Hematopoietic multipotent progenitor cell treated with erythropoietin and hydrocortisone succinate and interleukin-3 and kit ligand, for 4 days (in vitro differentiated cells): ENCODE measurements at places on chromosomes 3 and 15.

GRCh38 chr15:80679804-80680175, 15.3 kb upstream of the ABHD17C start:
- no peak for DNase-seq

DNA sequence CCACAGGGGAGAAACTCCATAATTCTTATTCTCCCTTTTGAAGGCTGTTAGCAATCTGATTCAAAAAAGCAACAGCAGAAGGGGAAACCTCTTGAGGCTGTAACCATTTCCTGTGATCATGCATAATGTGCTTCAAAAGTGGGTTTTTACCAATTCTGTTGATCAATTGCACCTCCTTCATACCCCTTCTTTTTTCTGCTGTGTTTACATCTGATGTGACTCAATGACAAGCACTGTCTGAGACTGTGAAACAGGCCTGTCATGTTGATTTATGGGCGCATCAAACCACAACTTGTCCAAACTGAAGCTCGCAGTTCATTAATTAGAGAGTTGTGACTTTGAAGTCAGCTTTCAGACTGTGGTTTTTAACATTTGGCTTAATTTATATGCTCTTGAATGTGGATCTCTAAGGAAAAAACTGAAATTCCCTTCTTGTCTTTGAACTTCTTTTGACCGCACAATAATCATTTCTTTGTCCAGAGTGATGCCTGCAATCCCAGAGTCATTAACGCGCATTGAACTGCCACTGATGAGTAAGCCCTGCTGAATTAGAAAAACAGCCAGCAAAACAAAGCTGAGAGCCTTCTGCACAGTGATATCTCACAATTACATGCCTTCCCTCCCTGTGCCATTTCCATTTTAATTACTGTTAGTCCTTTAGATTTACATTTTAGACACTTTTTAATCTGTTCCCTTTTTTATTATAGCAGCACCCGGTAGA, 532.8 kb downstream of the FOXP1 start:
- peak; percentile 78 for DNase-seq

GRCh38 chr3:114308830-114309229, 15.0 kb downstream of the TIGIT start:
- no peak for DNase-seq

DNA sequence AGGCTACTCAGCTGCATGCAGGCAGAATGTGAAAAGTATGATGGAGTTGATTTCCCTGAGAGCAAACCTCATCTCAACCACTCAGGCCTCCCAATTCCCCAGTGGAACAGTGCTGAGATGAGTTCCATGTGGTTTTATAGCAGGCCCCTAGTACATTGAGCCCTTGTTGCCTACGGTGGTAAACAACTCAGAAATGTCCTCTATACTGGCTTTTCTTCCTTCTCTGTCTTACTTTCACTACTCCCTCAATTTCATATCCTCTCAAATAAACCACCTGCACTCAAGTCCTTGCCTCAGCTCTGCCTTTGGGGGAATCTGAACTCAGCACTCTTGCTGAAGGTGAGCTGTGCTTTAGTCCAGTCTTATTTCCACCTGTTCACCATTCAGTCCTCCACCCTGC, 399.9 kb downstream of the PDCD6IP start:
- no peak for DNase-seq

DNA sequence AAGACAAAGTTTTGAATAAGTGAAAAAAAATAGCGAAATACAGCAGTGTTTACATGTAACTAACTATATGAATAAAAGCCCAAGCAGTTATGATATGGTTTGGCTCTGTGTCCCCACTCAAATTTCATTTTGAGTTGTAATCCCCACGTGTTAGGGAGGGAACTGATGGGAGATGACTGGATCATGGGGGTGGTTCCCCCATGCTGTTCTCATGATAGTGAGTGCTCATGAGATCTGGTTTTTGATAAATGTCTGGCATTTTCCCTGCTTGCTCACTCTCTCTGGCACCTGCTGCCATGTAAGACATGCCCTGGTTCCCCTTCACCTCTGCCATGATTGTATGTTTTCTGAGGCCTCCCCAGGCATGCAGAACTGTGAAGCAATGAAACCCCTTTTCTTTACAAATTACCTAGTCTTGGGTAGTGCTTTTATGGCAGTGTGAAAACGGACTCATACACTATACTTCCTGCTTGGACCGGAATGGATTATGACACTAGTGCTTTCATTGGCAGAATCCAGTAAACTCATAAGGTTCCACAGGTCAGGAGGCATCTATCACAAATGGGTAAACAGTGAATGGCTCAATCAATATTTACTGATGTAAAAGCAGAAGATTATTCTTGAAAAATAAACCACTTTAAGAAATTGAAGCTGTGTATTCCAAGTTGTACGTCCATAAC, 192.1 kb downstream of the CBLB start:
- DNase-seq, result no peak
